Nephron progenitor cell (in vitro differentiated cells): ENCODE measurements at places on chromosomes 13 and 19.

- DNase-seq, result no peak
These were observed 251.0 kb downstream of the UQCRFS1 start for GRCh38 chr19:28961772-28962500.

DNA sequence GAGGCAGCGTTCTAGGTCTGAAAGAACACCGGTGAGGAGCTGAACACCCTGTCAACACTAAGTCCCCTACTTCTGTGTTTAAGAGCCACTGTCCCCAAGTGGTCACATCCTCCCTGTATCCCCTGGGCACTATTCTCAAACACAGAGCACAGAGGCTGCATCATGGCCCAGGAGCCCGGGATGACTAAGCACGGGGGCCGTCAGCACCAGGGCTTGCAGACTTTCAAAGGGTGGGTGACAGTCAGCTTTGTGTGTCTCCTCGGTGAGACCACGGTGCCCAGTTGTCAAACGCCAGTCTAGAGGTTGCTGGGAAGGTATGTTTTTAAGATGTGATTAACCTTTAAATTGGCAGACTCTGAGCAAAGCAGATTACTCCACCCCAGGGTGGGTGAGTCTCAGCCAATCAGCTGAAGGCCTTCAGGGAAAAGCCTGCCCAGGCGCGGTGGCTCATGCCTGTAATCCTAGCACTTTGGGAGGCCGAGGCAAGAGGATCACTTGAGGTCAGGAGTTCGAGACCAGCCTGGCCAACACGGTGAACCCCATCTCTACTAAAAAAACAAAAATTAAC lies 8.0 kb downstream of the MAP2K2 start:
- no peak for DNase-seq

DNA sequence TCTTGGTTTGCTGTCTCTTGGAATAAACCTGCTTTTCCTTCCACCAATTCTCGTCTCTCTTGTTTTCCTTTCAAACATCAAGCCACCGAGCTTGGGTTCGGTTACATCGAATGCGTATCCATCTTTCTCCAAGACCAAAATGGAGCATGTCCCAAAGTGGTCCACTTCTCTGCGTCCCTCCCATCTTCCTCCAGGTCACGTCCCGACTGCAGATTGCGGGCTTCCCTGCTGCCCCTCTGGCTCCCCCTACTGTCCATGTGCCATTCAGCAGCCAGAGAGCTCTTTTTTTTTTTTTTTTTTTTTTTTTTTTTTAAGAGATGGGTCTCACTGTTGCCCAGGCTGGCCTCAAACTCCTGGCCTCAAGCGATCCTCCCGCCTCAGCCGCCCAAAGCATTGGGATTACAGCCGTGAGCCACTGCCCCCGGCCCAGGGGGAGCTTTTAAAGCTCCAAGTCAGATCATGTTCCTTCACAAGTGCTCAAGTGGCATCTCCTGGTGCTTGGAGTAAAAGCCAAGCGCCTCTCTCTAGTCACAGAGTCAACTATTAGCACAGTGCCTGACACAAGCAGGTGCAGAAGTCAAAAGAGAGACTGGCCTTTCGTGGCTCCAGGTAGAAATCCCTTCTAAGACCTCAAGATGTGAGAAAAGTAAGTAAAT lies 10.0 kb downstream of the COL5A3 start:
- DNase-seq, result peak; percentile 86

GRCh38 chr13:48580185-48580803 lies 47.4 kb upstream of the RCBTB2 start:
- DNase-seq, result peak; percentile 78

GRCh38 chr13:112996671-112997091 lies 27.7 kb downstream of the MCF2L start:
- DNase-seq, result no peak

- no peak for DNase-seq
These were observed 1775.7 kb downstream of the PCDH9 start for GRCh38 chr13:65454403-65454802.

DNA sequence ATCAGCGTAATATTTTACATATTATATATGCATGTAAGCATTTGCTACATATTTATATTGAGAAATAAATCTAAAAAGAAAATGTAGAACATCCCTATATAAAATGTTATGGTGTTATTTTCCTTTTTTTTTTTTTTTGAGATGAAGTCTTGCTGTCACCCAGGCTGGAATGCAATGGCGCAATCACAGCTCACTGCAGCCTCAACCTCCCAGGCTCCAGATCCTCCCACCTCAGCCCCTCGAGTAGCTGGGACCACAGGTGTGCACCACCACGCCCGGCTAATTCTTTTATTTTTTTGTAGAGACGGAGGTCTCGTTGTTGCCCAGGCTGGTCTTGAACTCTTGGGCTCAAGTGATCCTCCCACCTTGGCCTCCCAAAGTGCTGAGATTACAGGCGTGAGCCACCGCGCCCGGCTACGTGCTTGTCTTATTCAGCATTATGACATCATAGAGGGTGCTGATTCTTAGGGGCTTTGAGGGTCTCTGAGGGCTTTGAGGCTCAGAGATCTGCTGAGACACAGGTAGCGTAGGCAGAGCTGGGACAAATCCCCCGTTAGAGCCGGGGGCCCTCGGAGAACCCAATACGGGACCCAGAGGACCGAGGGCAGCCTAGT lies 101.9 kb downstream of the GADD45B start:
- DNase-seq, result no peak

- peak; percentile 40 for DNase-seq
These were observed 84.3 kb downstream of the IER2 start for GRCh38 chr19:13234518-13234917.

DNA sequence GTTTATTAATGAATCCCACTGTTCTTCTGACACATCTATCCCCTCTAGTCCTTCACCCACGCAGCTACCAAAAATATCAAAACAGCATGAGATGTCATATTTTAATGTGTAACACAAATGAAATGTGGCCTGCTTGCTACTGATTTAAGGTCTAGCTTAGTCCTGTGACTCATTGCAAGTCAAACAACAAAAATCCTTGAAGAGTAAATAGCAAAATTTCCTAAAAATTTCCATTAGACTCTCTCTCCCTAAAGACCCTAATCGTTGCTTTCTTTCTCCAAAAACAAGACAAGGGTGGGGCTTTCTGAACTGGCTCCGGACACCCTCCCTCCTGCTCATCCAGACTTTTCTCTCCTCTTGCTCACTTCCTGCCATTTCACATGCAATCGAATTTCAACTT lies 99.9 kb upstream of the IPO5 start:
- DNase-seq, result no peak

DNA sequence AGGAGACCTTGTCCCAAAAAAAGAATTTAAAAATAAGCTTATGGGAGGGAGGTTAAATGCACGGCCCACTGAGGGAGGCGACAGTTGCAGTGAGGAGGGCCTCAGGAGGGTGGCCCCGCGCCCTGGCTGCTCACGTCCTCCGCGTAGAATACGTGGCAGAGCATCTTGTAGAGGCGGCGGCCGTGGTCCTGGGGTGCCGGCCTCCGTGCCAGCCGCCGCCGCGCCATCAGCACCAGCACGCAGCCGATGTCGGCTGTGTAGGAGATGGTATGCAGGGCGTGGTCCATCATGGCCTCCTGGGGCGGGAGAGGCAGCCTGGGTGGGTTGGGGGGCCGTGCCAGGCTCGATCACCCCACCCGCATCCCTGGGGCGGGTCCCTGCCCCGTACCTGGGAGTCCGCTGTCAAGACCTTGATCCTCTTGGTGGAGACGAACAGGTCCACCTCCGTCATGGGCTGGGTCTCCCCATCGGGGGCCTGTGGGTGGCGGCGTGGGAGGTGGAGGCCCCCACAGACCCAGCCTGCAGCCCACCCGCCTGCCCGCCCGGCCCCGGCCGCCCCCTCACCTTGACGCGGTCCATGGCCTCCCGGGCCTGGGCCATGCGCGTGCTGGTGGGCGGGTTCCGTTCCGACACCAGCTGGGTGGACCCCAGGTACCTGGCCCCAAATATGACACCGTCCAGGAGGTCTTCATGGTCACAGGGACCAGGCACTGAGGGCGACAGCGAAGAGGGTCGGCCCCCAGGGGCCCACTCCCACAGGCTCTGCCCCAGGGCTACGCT lies 7.7 kb downstream of the APBA3 start:
- DNase-seq, result no peak

- no peak for DNase-seq
These were observed 29.8 kb downstream of the ZNF571 start for GRCh38 chr19:37564624-37565369.

- DNase-seq, result peak; percentile 83
These were observed 6.7 kb upstream of the ZNF761 start for GRCh38 chr19:53424968-53425597.

- no peak for DNase-seq
These were observed 452.6 kb downstream of the DIAPH3 start for GRCh38 chr13:59710996-59711701.

DNA sequence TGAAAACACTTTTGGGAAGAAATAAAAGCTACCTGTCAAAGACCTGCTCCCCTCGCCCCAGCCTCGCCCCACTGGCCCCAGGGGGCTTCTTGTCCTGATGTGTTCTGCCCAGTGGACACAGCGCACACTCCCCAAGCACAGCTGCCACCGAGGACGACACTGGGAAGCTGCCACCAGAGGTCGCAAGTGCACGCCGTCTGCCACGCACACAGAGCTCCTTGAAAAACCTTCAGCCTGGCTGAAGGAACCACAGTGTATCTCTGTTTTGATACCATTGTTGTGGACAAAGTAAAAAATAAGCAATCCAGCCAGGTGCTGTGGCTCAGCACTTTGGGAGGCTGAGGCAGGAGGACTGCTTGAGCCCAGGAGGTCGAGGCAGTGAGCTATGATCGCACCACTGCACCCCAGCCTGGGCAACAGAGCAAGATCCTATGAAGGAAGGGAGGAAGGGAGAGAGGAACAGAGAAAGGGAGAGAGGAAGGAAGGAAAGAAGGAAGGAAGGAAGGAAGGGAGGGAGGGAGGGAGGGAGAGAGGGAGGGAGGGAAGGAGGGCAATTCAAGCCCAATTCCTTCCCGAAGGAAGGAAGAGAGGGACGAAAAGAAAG lies 57.3 kb downstream of the CEBPG start:
- DNase-seq, result peak; percentile 84

- DNase-seq, result no peak
These were observed 7.8 kb upstream of the LYPD5 start for GRCh38 chr19:43809762-43810696.

- no peak for DNase-seq
These were observed 1584.5 kb upstream of the MIR17HG start for GRCh38 chr13:89763005-89763404.

DNA sequence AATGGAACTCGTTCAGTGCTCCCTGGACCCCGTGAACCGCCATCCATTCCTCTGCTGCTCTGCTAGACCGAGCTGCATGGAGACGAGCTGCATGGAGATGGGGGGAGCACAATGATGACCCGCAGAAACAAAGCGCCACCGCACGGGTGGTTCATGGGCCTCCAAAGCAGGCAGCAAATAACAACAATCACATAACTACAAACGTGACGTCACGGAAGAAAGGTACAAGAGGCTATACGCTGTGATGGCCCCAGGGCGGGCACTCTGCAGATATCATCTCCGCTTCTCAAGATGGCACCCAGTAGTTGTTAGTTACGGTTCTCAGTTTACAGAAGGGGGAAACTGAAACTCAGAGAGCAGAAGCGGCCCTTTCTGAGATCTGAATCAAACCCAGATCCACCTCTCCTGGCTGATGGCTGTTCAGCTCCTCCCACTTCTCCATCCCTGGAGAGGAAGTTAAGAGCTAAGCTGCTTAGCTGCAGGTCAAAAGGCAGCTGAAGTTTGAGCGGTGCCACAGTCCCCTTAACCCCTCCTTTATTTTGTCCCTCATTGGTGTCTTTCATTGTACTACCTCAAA lies 1.7 kb downstream of the ATP13A1 start:
- no peak for DNase-seq

GRCh38 chr19:44741841-44742329 lies 6.6 kb upstream of the BCL3 start:
- no peak for DNase-seq

- DNase-seq, result no peak
These were observed 11.2 kb upstream of the N4BP2L2 start for GRCh38 chr13:32549788-32550187.

- peak; percentile 40 for DNase-seq
These were observed 722 bp downstream of the COLGALT1 start for GRCh38 chr19:17555929-17556813.

DNA sequence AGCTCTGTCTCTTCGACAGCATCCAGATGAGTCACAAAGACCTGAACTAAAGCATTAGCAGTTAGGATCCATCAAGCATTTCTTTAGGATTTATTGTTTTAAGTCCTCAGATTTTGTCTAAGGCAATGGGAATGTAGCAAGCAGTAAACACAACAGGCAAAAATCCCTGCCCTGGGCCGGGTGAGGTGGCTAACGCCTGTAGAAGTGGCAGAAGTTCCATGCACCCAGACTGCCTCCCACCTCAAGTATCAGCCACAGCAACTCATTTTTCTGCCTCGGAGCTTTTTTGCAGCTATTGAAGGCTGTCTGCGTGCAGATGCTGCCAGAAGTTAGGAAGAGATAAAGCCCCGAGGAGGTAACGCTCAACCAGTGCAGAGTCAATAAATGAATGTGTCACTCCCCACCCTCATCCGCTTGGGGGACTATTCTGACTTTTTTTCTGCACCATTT lies 47.1 kb upstream of the MRI1 start:
- no peak for DNase-seq

GRCh38 chr13:53775807-53776206 lies 747.2 kb downstream of the OLFM4 start:
- DNase-seq, result no peak

DNA sequence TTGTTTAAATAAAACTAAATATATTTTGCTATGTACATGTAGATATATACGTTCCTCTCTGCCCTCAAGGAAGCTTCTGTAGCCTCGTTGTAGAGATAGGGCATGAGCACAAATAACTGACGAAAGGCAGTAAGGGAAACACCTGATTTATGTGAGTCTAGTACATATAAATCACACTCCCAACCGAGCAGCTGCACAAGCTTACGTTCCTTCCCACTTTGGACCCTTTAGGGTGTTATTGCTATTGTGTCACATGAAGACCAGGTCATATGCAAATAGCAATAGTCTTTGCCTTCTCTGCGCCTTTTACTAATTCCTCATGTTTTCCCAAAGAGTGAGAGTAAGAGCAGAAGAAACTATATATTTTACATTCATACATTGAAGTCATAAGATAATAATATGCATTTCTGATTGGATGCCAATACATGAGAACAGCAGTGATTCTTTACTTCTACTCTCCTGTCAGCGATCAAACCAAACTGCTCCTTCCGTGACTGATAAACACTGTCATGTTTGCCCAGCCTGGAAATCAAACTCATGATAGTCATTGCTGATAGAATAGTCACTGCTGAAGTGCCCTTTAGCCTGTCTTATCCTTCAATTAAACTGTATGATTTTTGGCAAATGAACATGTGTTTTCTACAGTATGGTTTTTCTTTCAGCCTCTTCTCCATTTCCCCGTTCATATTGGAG lies 127.2 kb upstream of the MAB21L1 start:
- no peak for DNase-seq

GRCh38 chr13:23996456-23996855 lies 99.2 kb upstream of the C1QTNF9B start:
- DNase-seq, result no peak

GRCh38 chr13:64054321-64054720 lies 2638.7 kb upstream of the PCDH20 start:
- no peak for DNase-seq

- no peak for DNase-seq
These were observed 54.5 kb upstream of the GPC6 start for GRCh38 chr13:93172109-93172508.
